ENCODE measurements at places on chromosomes 1 and 21. TPM values are rescaled to one million over a fixed set of nuclear protein-coding genes. Genes with fewer than 3 reads are reported as not detected.
A peak's percentile ranks its signal among the peaks of the same experiment; 100 is the strongest.

- H3K27ac ChIP-seq: no peak overlapping the region
- no peaks in the 10 kb centered on the region for H3K4me1 ChIP-seq
- DNase-seq: no peak
- no peaks in the 10 kb centered on the region for H3K27me3 ChIP-seq
Observed at GRCh38 chr1:227174164-227174563, 144.1 kb downstream of the CDC42BPA start.

DNA sequence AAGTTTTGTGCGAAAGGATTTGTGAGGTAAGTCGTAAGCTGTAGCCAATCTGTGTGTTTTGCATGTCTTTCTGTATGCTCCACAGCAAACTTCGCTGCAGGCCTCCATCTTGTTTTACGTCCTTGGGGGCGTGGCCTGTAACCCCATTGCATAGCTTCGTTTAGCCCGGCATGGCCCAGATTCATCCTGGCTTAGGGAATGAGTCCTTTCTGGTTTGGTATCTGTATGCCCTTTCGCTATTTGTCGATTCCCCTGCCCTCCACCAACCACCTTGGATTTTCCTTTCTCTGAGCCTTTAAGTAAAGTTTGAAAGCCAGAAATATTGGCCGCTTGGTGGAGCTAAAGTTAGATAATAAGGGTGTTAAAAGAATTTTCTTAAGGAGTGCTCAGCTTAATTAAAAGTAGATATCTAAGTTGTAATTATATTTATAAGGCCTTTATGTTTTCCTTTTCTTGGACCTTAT, 1.1 kb downstream of the THEM4 start:
- H3K4me1 ChIP-seq: peaks cover 3% of the 10 kb centered on the region
- H3K36me3 ChIP-seq: no peaks in the 10 kb centered on the region
- peak overlapping the region; percentile 56 for H3K4me3 ChIP-seq
- no peak for DNase-seq
- peak overlapping the region; percentile 88 for H3K27ac ChIP-seq

DNA sequence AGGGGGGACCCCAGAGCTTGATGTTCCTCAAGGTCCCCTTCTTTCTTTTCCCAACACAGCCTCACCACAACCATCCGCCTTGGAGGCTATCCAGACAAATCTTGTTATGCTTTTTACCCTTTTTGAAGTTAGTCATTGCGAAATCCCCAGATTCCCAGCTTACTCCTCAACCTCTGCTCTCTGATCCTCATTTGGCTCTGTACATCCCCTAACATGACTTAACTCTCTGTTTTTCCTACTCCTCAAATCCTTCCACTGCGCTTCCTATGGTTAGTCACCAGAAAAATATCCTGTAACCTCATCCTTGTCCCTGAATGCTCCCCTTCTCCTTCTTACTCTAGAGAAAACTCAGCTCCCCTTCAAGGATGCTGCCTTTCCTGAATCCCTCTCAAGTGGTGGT, 189.1 kb upstream of the POU3F1 start:
- H3K27me3 ChIP-seq: no peaks in the 10 kb centered on the region
- no peaks in the 10 kb centered on the region for H3K36me3 ChIP-seq
- H3K4me1 ChIP-seq: no peaks in the 10 kb centered on the region
- H3K27ac ChIP-seq: no peak overlapping the region
- no peak for DNase-seq

DNA sequence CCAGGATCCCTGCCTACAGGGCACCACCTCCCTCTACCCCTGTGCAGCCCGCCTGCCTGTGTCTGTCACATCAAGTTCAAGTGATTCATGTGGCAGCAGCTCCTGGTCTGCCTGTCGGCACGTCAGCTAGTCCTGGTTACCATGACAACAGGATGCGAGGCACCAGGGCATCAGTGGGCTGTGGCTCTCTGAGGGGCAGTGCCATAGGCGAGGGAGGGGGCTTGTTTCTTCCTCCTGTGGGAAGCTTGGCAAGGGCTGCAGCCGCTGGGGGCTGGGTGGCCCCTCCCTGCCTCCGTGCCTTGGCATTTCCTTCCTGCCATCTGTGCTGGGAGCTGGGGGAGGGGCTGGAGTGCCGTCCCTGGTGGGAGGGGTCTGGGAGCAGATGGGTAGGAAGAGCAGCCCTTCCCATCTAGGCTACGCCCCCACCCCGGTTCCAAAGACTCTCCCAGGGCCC, 43.1 kb downstream of the FOXO6 start:
- no peak overlapping the region for H3K27ac ChIP-seq
- H3K4me1 ChIP-seq: peaks cover 9% of the 10 kb centered on the region
- no peak overlapping the region for H3K4me3 ChIP-seq
- H3K36me3 ChIP-seq: no peaks in the 10 kb centered on the region
- DNase-seq: no peak

DNA sequence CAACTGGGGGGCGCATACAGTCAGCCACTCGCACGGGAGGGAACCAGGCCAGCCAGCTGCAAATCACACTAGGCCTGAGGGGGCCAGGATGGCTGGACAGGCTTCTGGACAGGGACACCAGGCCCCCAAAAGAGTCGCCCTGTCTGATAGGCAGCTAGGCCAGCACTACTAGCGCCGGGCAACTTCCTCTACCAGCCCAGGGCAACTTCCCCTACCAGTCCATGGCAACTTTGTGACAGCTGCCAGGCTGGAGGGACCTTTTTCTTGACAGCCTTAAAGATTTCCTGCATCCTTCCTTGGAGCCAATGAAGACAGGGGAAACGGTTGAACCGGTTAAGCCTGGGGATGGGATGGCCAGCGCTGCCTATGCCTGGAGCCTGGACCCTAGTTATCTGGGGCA, 5.1 kb downstream of the IFFO2 start:
- no peaks in the 10 kb centered on the region for H3K36me3 ChIP-seq
- peak overlapping the region; percentile 95 for H3K27ac ChIP-seq
- DNase-seq: no peak
- peaks cover 92% of the 10 kb centered on the region for H3K4me1 ChIP-seq

GRCh38 chr1:235275836-235276235, 52.1 kb downstream of the ARID4B start:
- no peaks in the 10 kb centered on the region for H3K27me3 ChIP-seq
- no peaks in the 10 kb centered on the region for H3K4me1 ChIP-seq
- no peaks in the 10 kb centered on the region for H3K36me3 ChIP-seq
- no peak overlapping the region for H3K4me3 ChIP-seq
- no peak overlapping the region for H3K27ac ChIP-seq

GRCh38 chr1:175564723-175565122, 178.7 kb downstream of the TNR start:
- H3K27ac ChIP-seq: no peak overlapping the region
- no peak overlapping the region for H3K4me3 ChIP-seq
- H3K36me3 ChIP-seq: no peaks in the 10 kb centered on the region
- peaks cover under 1% of the 10 kb centered on the region for H3K27me3 ChIP-seq
- no peak for DNase-seq
- no peaks in the 10 kb centered on the region for H3K4me1 ChIP-seq

- H3K27me3 ChIP-seq: peaks cover 12% of the 10 kb centered on the region
- H3K36me3 ChIP-seq: no peaks in the 10 kb centered on the region
- peaks cover 16% of the 10 kb centered on the region for H3K4me1 ChIP-seq
- peak within 1 kb of the TSS; percentile 70 for H3K27ac ChIP-seq
- no peak for DNase-seq
- peak within 1 kb of the TSS; percentile 67 for H3K4me3 ChIP-seq
Observed at GRCh38 chr1:20485527-20486456, at the start of gene CAMK2N1. Gene CAMK2N1 (minus strand): TSS chr1:20486210. CDS start chr1:20485379, 831 bp downstream.

GRCh38 chr1:194358208-194358581, 1171.8 kb upstream of the B3GALT2 start:
- H3K4me1 ChIP-seq: no peaks in the 10 kb centered on the region
- no peaks in the 10 kb centered on the region for H3K27me3 ChIP-seq
- no peak overlapping the region for H3K4me3 ChIP-seq
- no peaks in the 10 kb centered on the region for H3K36me3 ChIP-seq
- H3K27ac ChIP-seq: no peak overlapping the region

GRCh38 chr1:66108624-66109023, 315.9 kb downstream of the PDE4B start:
- H3K4me1 ChIP-seq: no peaks in the 10 kb centered on the region
- DNase-seq: no peak
- H3K4me3 ChIP-seq: no peak overlapping the region
- H3K27me3 ChIP-seq: no peaks in the 10 kb centered on the region

DNA sequence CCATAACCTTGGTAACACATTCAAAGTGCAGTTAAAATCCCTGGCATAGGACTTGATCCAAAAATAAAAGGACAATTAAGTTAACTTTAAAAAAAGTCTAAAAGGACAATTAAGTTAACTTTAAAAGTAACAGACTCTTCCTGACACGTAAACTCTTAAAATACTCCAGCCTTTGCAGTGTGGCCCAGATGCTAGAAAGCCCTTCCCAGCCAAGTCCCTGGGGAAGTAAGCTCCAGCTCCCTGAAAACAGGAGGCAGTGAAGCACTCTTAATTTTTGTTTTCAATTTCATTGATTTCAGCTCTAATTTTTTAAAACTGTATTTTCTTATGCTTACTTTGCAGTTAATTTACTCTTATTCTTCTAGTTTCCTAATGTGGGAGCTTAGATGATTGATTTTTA, 5.1 kb upstream of the AIM2 start:
- H3K27ac ChIP-seq: no peak overlapping the region
- no peaks in the 10 kb centered on the region for H3K27me3 ChIP-seq
- no peaks in the 10 kb centered on the region for H3K36me3 ChIP-seq
- DNase-seq: no peak

GRCh38 chr1:67647036-67647798, 37.8 kb upstream of the GADD45A start:
- no peaks in the 10 kb centered on the region for H3K27me3 ChIP-seq
- H3K27ac ChIP-seq: peak overlapping the region; percentile 33
- no peaks in the 10 kb centered on the region for H3K36me3 ChIP-seq
- no peak for DNase-seq

DNA sequence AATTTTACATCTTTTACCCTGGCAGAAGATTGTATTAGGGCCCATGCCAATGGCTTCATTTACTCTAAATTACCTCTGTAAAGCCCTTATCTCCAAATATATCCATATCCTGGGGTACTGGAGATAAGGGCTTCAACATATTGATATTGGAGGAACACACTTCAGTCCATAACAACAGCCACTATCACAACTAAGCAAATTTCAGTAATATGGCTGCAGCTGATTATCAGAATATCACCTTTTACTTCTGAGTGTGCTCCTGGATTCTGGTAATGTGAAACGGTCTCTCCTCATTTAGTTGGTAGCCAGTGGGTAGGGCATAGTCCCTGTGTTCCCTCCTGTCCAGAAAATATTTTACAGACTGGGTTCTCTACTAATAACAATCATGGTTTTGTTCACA, 53.3 kb downstream of the IVNS1ABP start:
- H3K4me1 ChIP-seq: no peaks in the 10 kb centered on the region
- no peak for DNase-seq
- H3K27me3 ChIP-seq: no peaks in the 10 kb centered on the region
- H3K27ac ChIP-seq: no peak overlapping the region
- no peak overlapping the region for H3K4me3 ChIP-seq

GRCh38 chr1:22038036-22038435, 14.5 kb upstream of the CDC42 start:
- no peaks in the 10 kb centered on the region for H3K27me3 ChIP-seq
- peaks cover 52% of the 10 kb centered on the region for H3K4me1 ChIP-seq
- no peaks in the 10 kb centered on the region for H3K36me3 ChIP-seq
- H3K4me3 ChIP-seq: no peak overlapping the region

- H3K4me3 ChIP-seq: no peak overlapping the region
- no peaks in the 10 kb centered on the region for H3K4me1 ChIP-seq
- no peak for DNase-seq
- H3K36me3 ChIP-seq: no peaks in the 10 kb centered on the region
- H3K27ac ChIP-seq: no peak overlapping the region
Observed at GRCh38 chr1:230385158-230385450, 41.0 kb downstream of the PGBD5 start.

DNA sequence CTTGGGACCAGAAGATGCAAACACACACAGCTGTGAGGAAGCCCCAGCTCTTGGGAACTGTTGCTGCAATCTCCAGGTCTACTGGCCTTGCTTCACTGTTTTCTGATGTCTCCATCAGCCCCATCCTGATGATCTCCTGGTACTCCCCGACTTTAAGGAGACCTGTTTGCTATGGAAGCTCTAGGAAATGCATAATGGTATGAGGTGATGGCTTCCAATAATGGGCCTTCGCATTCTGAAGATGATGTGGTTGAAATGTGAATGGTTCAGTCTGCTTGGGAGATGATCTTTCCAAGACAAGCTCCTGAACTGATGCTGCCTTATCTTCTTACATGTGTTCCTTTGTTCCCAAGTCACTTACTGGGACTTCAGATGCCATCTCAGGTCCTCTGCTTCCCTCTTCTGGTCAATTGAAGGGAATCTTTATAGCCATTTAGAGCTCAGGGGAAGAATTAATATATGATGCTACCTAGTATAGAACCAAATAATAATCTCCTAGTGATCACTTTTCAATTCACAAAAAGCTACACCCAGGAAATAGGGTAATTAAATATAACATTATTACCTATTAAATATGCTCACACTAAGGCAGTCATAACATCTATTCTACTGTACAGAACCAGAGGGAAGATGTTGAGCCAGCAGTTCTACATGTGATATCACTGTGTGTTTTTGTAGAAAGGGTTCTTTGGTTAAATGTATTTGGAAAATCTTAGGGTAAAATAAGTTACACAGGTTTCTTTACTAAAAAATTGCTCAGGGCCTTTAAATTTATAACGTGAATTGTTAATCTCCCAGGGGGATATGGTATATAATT, 73.9 kb upstream of the VTCN1 start:
- H3K36me3 ChIP-seq: no peaks in the 10 kb centered on the region
- H3K27ac ChIP-seq: no peak overlapping the region
- no peak for DNase-seq

GRCh38 chr1:216422821-216423520, at the start of gene USH2A:
Gene USH2A (minus strand): TSS chr1:216423448. CDS start chr1:216422336, 1,112 bp downstream.
- no peak within 1 kb of the TSS for H3K4me3 ChIP-seq
- no peaks in the 10 kb centered on the region for H3K27me3 ChIP-seq
- DNase-seq: no peak
- no peaks in the 10 kb centered on the region for H3K4me1 ChIP-seq

GRCh38 chr21:42009018-42009830, 936 bp downstream of the ZBTB21 start:
- no peak for DNase-seq
- H3K4me3 ChIP-seq: peak overlapping the region; percentile 71
- H3K27me3 ChIP-seq: no peaks in the 10 kb centered on the region
- H3K27ac ChIP-seq: peak overlapping the region; percentile 98
- H3K36me3 ChIP-seq: no peaks in the 10 kb centered on the region

- H3K4me3 ChIP-seq: no peak overlapping the region
- no peaks in the 10 kb centered on the region for H3K36me3 ChIP-seq
- H3K27ac ChIP-seq: no peak overlapping the region
- no peaks in the 10 kb centered on the region for H3K4me1 ChIP-seq
Observed at GRCh38 chr1:79633456-79633855, 626.9 kb upstream of the ADGRL4 start.

- peaks cover 51% of the 10 kb centered on the region for H3K4me1 ChIP-seq
- H3K4me3 ChIP-seq: no peak overlapping the region
- peak; percentile 42 for DNase-seq
- H3K27ac ChIP-seq: peak overlapping the region; percentile 26
- H3K36me3 ChIP-seq: no peaks in the 10 kb centered on the region
Observed at GRCh38 chr21:35051287-35051818, 2.3 kb upstream of the RUNX1 start.

GRCh38 chr1:151851886-151852285, 1.6 kb downstream of the THEM5 start:
- H3K27ac ChIP-seq: no peak overlapping the region
- no peaks in the 10 kb centered on the region for H3K27me3 ChIP-seq
- H3K4me3 ChIP-seq: no peak overlapping the region
- H3K4me1 ChIP-seq: peaks cover 7% of the 10 kb centered on the region

TOR1AIP1 gene
- 39.3 TPM for total RNA-seq

OR2G6 gene
- total RNA-seq: not detected

EFNA1 gene
- 30.2 TPM for total RNA-seq

OR2AK2 gene
- not detected for total RNA-seq

PTPRC gene
- 39.1 TPM for total RNA-seq
